Urinary bladder (tissue), 4 donors: ENCODE measurements at places on chromosomes 7 and 10. TPM values are rescaled to one million over a fixed set of nuclear protein-coding genes. Genes with fewer than 3 reads are reported as not detected.

AKR1C4 gene
- 0.09 TPM for polyA plus RNA-seq

DNA sequence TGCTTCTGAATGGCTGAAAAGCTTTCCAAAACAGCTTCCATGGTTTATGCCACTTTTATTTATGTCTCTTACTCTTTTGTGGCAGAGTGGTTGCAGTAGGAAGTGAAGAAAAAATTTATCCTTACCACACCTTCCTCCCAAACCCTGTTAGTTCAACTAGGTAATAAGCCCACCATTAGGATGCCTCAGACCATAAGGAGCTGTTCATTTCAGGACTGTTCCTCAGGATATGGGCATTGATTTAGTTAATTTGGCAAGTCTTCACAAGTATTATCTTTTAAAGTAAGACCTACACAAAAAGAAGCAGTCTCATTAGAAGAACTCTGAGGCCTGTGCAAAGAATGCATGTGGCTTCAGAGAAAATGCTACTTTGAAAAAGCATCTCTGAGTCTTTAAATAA is 82.9 kb upstream of the PDLIM1 start:
- DNase-seq: no peak

- no peak for DNase-seq
These were observed 837.3 kb downstream of the IPMK start for GRCh38 chr10:57430376-57430775.

DNA sequence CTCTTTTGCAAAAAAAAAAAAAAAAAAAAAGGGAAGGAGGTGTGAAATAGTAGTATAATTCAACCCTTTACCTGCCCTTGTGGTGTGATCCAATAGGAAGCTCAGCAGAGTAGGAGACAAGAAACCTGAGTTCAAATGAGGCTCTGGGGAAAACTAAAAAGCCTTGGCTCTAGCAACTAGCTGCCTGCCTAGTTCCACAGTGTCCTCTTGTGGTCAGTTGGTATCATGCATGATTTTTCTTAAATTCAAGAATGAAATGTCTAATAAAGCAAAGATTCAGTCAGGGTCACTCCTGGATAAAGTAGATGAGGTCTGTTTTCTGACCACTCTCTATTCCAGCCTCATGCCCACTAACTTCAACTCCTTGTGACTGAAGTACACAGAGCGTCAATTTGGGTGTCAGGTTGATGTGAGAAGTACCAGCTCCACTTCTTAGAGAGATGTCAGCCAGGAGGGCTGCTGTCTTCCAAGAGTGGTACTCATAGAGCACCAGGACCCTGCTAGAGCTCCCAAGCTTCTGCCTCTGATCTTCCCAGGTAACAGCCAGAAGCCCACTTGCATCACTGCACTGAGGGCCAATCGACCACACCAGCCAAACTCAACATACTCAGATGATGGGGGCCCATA is 10.5 kb downstream of the LSM5 start:
- DNase-seq: no peak

BET1 gene
- 19.9 TPM for polyA plus RNA-seq
